Stimulated activated CD8-positive, alpha-beta memory T cell treated with anti-CD3 and anti-CD28 coated beads, Interleukin-2, amount 100 ng/mL, for 1 hour (primary cell): ENCODE measurements at places on chromosomes 4 and X.
A peak's percentile ranks its signal among the peaks of the same experiment; 100 is the strongest.

GRCh38 chr4:81485310-81485980, 13.7 kb upstream of the RASGEF1B start:
- DNase-seq, result no peak

GRCh38 chr4:17033768-17034181, 135.3 kb upstream of the LDB2 start:
- DNase-seq, result no peak

DNA sequence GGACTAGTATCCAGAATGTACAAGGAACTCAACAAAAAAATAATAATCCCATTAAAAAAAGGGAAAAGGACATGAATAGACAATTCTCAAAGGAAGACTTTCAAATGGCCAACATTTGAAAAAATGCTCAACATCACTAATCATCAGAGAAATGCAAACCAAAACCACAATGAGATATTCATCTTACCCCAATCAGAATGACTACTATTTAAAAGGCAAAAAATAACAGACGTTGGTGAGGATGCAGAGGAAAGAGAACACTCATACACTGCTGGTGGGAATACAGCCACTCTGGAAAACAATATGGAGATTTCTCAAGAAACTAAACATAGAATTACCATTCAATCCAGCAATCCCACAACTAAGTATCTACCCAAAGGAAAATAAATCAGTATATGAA, 133.1 kb downstream of the KDR start:
- no peak for DNase-seq

DNA sequence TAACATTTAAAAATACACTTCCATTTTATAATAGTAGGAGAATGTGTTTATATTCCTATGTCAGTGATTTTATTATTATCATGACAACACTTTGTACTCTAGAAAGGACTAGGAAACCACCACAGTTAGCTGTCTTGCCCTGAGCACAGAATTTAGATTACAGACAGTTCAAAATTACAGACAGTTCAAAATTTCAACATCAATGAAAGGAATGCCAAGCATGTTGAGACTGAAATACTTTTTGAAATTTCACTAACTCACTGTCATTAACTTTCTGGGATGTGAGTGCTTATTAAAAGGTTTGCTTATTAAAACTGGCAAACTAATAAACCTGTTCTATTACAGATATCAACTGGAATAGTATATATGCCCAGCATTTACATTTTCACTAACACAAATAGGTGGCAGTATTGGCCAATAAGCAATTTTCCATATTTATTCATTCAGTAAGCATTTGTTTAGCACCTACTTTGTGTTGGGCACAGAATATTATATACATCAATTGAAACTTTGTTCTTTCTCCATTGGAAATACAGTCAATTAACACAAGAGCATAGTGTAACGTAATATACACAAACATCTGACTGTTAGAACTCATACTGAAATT, 179.4 kb downstream of the FBXW7 start:
- no peak for DNase-seq

DNA sequence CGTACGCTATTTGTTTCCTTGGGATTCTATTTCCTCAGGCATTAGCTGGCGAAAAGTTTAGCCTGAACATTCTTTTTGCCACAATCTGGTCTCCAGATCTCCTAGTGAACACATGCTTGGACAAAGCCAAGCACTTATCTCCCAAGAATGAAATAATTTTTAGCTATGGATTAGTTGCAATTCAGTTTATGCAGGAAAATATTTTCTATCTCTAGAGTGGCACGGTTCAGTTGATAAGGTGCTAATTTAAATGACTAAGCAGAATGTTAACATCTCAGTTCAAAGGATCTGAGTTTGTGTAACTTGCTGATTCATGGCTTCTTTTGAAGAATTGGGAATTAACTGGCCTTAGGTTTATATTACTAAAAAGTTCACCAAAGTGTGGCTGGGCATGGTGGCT, 58.1 kb upstream of the JADE1 start:
- DNase-seq, result no peak

DNA sequence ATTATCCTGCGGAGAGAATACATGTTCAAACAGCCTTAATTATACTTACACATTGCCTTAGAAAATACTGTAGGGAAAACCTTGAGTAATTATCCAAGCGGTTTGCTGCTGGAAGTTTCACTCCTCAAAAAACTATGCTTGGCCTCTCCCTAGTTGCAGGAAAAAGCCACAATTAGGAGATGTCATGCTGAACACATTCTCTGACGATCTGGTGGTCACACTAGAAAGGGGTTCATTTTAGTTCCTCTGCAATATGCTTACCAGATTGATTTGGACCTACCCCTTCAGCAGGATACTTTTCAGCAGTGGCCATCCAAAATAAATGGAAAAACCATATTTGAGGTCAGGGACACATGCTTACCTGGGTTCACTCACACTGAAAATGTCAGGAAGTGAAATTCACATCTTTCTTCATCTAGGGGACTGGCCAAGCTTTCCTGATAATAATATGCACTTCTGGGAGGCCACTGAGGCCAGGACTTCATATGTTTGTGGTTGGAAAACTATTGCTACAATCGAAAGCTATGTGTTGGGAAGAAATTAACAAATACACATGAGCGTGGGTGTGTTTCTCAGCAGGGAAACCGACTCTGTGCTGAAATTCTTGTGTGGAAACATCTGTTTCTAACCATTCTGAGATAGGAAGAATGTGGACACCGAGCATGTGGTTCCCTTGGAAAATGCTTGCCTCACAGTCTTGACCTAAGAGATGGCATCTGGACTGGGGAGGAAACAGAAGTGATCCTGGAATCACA, 68.8 kb downstream of the ATXN3L start:
- no peak for DNase-seq

DNA sequence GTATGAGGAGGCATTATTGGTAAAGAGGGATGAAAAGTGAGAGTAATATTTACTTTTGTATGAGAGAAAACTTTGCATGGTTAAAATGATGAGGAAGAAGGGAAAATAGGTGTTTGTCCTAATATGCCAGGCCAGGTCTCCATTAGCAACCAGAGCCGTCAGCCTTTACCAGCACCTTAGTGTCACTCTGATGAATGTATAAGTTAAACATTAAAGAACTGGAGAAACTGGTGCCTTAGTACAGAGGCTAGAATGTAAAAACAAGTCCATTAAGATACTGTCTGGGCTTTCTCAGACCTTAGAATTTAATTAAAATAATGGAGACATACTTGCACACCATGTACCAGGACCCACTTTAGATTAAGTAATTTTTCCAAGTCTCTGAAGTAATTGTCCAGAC, 222.3 kb downstream of the FAM47A start:
- DNase-seq, result no peak

DNA sequence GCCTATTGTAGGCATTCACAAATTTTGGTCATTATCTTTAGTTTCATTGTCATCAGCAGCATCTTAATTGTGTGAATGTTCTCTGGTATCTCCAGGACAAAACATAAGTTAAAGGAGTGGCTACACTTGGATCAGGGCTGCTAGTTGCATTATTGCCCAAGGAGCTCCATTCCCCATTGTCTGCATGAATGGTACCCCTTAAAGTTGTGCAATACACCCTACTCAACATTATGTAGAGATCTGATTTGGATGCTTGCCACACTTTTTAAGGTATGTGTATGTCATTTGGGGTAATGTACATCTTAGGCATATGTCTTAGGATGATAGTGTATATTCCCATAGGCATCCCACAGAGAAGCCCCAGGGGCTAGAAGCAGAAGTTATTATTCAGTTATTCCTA, 2.9 kb downstream of the GRXCR1 start:
- no peak for DNase-seq

- no peak for DNase-seq
Measured at GRCh38 chr4:110068248-110068647, 130.2 kb downstream of the ELOVL6 start.

GRCh38 chr4:37244583-37245390, at the start of gene NWD2:
Gene NWD2, plus strand, starts transcription at chr4:37244743. Its CDS starts 325 bp downstream, at chr4:37245068.
- DNase-seq, result no peak

DNA sequence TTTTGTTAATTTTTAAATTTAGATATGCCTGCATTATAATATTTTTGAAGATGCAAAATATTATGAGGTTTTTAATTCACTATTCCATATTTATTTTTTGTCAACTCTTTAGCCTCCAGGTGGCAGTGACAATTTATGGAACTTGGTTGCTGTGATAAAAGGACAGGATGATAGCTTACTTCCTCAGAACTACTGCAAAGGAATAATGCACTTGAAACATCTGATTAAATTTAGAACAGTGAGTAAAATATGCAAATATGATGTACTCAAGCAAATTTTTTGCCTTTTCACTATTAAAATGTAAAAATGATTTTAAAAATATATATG, 45.1 kb downstream of the SPATA4 start:
- no peak for DNase-seq

GRCh38 chr4:76090241-76090691, 15.8 kb downstream of the ART3 start:
- no peak for DNase-seq

DNA sequence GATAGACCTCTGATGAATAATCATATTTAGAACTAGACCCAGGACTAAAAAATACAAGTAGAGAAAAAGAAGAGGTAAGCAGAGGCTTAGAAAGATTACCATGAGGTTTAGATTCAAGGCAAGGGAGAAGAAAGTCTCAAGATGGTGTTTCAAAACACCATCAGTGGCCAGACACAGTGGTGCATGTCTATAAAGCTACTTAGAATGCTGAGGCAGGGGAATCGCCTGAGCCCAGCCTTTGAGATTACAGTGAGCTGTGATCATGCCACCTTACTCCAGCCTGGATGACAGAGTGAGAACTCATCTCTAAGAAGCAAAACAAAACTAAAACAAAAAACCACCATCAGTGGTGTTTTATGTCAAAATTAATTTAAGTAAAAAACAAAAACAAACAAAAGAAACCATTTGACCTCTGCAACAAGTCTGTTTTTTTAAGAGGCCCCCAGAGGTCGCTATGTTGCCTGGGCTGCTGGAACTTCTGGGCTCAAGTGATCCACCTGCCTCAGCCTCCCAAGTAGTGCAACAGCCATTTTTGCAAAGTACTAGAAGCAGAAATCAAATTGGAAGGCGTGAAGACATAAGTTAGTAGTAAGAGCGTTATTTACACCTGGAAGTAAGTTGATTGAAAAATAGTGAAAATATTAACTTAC, 784.3 kb downstream of the ADGRL3 start:
- DNase-seq, result no peak

- DNase-seq, result no peak
Measured at GRCh38 chr4:76883147-76883546, 14.8 kb downstream of the SOWAHB start.

GRCh38 chrX:17497193-17497592, 122.2 kb downstream of the NHS start:
- no peak for DNase-seq

DNA sequence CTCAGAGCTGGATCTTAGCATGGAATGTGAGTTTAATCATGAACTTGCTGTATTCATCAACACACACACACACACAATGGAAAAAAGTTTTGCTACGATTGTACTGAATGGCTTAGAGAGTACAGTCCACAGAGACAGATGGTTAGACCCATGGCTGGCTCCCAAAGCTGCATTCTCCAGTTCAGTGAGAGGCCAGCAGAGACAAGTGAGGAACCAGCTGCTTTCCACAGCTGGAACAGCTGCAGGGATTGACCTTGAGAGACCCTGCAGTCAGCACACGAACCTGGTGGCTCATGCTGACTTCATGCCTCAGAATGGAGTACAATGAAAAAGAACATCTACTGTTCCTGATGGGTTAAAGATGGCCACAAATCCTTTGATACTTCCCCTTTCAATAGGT, 94.5 kb downstream of the DHX15 start:
- DNase-seq, result no peak

GRCh38 chr4:112321776-112322684, 24.9 kb downstream of the ALPK1 start:
- peak; percentile 51 for DNase-seq

DNA sequence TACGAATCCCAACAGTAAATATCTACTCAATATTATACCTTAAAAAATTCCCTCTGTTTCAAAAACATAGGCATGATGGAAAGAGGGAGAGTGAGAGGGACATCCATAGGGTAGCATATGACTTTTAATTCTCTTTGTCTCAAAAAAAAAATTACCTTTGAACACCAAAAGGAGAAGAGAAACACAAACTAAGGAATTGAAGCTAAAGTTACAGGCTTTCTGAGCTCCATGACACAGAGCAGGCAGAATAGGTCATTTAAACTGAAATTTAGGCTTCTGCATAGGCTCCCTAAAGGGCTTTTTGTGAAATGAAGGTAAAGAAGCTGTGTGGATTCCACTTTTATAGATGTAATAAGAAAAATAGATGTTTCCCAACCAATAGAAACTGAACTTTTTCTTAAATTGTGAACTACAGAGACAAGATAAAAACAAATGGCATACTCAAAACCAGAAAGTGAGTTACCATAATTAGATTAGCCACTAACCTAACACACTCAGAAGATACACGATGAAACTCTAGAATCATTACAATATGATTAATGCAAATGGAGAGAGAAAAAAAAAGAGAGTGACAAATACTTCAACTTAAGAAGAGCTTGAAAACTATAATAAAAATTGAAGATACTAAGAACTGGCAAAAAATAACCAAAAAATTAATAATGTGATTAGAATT, 584.6 kb downstream of the GABRG1 start:
- no peak for DNase-seq

- DNase-seq, result no peak
Measured at GRCh38 chr4:189822326-189822725, 118.3 kb upstream of the FRG1 start.

- no peak for DNase-seq
Measured at GRCh38 chr4:170591076-170591475, 501.3 kb upstream of the AADAT start.

DNA sequence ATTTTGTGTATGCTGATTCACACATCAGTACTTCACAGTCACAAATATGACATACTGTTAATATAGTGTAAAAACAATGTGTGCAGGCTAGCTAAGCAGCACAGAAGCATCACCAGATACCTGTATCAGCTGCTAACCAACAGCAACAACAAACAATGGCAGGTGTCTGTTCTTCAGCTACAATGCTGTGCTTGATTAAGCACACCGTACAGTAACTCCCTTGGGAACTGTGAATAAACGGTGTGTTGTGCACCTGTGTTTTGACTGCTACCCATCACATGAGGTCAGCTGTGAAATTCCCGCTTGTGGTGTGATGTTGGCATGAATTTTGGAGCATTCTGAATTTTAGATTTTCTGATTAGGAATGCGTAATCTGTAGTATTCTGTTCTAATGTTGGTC, 379.7 kb upstream of the FAT1 start:
- DNase-seq, result no peak
